ENCODE measurements at places on chromosomes 11 and 22. TPM values are rescaled to one million over a fixed set of nuclear protein-coding genes. Genes with fewer than 3 reads are reported as not detected.

- peaks cover 33% of the 10 kb centered on the region for H3K4me1 ChIP-seq
- H3K27ac ChIP-seq, result peak overlapping the region; percentile 81
- no peak overlapping the region for H3K4me3 ChIP-seq
- H3K36me3 ChIP-seq, result no peaks in the 10 kb centered on the region
- no peak for DNase-seq
- H3K27me3 ChIP-seq, result no peaks in the 10 kb centered on the region
Observed at GRCh38 chr11:69122326-69122629, 33.5 kb upstream of the SMIM38 start.

- H3K27ac ChIP-seq, result peak overlapping the region; percentile 32
- no peak for DNase-seq
- no peaks in the 10 kb centered on the region for H3K27me3 ChIP-seq
- H3K4me3 ChIP-seq, result no peak overlapping the region
- no peaks in the 10 kb centered on the region for H3K36me3 ChIP-seq
- peaks cover 58% of the 10 kb centered on the region for H3K4me1 ChIP-seq
Observed at GRCh38 chr11:10653946-10654810, 39.4 kb downstream of the IRAG1 start.

Gene ARHGEF17
- 132 TPM for total RNA-seq

- H3K27me3 ChIP-seq, result no peaks in the 10 kb centered on the region
- H3K4me3 ChIP-seq, result peak overlapping the region; percentile 66
- H3K4me1 ChIP-seq, result peaks cover 31% of the 10 kb centered on the region
- DNase-seq, result peak; percentile 55
- H3K36me3 ChIP-seq, result no peaks in the 10 kb centered on the region
Observed at GRCh38 chr11:126355926-126356897, 726 bp downstream of the ST3GAL4 start.

GRCh38 chr11:87804176-87804575 is 371.1 kb downstream of the RAB38 start:
- H3K36me3 ChIP-seq, result no peaks in the 10 kb centered on the region
- H3K27me3 ChIP-seq, result no peaks in the 10 kb centered on the region
- H3K4me3 ChIP-seq, result no peak overlapping the region
- no peak overlapping the region for H3K27ac ChIP-seq

GRCh38 chr11:116733969-116734508 is 38.7 kb downstream of the BUD13 start:
- DNase-seq, result no peak
- no peak overlapping the region for H3K4me3 ChIP-seq
- no peaks in the 10 kb centered on the region for H3K36me3 ChIP-seq
- H3K4me1 ChIP-seq, result no peaks in the 10 kb centered on the region
- H3K27ac ChIP-seq, result no peak overlapping the region

Gene FLRT1
- 0.09 TPM for total RNA-seq

Gene C11orf86
- not detected for total RNA-seq

DNA sequence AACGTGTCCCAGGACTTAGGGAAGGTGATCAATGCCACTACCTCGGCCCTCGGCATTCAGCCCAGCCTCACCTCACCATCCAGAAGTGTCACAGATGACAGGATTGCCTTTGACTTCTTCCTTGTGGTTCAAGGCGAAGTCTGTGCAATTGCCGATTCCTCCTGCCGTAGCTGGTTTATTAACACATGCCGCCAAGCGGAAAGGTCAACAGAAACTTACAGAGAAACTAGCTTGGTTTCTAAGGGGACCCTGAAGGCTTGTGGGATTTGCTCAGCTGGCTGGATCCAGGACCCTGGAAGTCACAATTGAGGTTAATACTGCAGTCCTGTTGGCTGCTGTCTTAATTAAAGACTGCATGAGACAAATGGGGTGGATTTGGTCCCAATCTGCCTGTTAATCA is 65.6 kb downstream of the SHANK2 start:
- DNase-seq, result peak; percentile 2
- H3K36me3 ChIP-seq, result no peaks in the 10 kb centered on the region
- H3K4me1 ChIP-seq, result no peaks in the 10 kb centered on the region

GRCh38 chr11:88555829-88556202 is 218.3 kb upstream of the CTSC start:
- H3K27me3 ChIP-seq, result no peaks in the 10 kb centered on the region
- no peak overlapping the region for H3K27ac ChIP-seq
- no peaks in the 10 kb centered on the region for H3K36me3 ChIP-seq

DNA sequence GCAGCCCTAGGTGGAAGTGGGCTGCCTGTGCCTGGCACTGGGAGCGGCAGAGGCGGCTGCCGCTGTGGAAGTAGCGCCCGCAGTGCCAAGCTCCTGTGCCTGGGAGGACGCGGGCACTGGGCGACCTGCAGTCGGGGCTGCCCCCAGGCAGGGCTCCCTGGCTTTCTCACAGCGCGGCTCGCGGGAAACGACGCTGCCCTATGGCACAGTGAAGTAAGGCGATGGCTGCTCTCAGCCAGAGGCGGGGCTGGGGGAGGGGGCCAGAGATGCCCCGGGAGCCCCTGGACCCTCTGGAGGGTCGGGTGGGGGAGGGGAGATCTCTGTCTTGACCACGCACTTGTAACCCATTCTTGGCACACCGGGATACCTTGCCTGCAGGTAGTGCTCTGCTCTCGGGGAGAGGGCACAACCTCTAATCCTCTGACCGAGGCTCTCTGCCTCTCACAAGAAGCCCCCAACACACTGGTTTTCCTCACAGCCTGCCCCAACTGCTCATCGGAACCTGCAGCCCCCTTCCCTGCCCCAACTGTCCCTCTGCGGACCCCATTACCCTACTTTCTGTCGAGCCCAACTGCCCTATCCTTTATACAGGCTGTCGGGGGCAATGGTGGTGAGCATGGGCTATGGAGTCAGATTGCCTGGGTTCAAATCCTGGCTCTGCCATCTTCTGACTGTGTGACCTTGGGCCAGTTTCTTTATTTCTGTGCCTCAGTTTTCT is 32.2 kb upstream of the TRIM29 start:
- no peak overlapping the region for H3K27ac ChIP-seq
- H3K36me3 ChIP-seq, result no peaks in the 10 kb centered on the region
- DNase-seq, result peak; percentile 73
- peaks cover 14% of the 10 kb centered on the region for H3K27me3 ChIP-seq

Gene DEFB131B
- total RNA-seq, result not detected

DNA sequence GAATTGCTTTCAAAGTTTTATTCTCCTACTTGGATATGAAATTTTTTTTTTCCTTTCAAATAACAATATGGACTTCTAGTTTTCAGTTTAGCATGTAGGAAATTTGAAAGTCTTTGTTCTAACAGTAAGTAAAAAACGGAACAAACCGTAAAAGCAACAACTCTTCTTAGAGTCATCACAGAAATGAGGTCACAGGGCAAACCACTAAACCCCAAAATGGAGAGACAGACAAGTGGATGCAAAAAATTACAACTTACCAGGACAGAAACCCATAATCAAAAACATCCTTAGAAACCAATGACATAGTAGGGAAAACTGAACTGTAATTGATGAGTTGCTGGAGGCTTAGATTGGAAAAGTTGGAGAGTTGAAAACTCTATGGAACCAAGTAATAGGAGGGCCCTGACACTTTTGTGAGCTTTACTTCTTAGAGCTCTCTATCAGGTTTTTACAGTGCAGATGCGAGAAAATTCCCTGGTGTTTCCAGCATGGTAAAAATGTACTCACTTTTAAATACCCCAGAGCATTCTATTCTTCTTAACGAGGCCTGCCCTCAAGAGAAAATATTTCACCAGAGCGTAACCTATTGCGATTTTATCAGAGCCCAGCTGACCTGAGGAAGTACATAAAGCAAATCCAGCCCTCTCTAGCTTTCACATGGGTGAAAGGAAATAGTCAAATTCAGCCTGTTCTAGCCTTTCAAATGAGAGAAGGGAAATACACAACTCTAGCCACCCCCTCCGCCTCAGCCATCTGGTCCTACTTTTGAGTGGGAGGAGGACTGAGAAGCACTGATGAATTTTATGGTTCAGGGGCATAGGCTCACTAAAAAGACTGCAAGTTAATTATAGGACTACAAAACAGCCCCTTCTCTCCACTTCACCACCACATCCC is 39.1 kb downstream of the CASP12 start:
- no peak overlapping the region for H3K4me3 ChIP-seq
- no peaks in the 10 kb centered on the region for H3K27me3 ChIP-seq
- no peak for DNase-seq
- H3K36me3 ChIP-seq, result no peaks in the 10 kb centered on the region
- H3K27ac ChIP-seq, result no peak overlapping the region
- H3K4me1 ChIP-seq, result no peaks in the 10 kb centered on the region

- H3K27ac ChIP-seq, result no peak overlapping the region
- no peak for DNase-seq
- H3K36me3 ChIP-seq, result no peaks in the 10 kb centered on the region
Observed at GRCh38 chr22:44623771-44624510, 78.1 kb upstream of the PRR5 start.

Gene CCDC88B
- total RNA-seq, result 18.5 TPM

DNA sequence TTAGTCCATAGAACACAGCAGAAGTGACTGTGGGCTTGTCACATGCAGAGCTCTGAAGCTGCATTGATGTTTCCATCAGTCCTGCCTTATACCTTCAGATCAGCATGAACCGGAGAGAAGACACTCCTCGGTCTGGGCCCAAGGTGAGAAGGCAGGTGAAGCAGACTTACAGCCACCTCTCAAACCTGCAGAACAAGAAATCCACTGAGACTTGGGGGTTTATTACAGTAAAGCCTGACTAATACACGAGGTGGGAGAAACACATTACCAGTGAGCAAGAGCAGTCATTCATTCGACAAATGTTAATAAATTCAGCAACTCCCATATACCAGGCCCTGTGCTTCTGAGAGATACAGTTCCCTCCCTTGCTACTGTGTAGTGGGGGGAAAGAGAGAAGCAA is 279.0 kb downstream of the DDX10 start:
- H3K36me3 ChIP-seq, result peaks cover 4% of the 10 kb centered on the region
- H3K4me3 ChIP-seq, result no peak overlapping the region
- H3K27ac ChIP-seq, result no peak overlapping the region
- DNase-seq, result no peak
- H3K4me1 ChIP-seq, result no peaks in the 10 kb centered on the region

DNA sequence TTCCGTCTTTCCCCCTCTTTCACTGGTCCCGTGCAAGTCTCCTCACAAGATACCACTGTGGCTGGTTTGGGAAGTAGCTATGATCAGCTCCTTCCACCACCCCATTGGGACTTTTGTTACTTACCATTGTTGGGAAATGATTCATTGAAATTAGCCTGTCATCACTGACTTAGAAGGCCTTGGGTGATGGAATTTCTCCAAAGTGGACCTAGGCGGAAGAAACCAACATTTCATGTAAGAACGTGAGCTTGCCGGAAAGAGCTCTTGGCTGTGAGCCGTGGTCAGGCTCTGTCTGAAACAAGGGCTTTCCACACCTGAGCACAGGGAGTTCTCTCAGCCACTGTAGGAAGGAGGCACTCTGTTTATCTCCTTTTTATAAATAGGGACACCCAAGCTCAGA is 23.5 kb upstream of the CRYBB3 start:
- H3K4me3 ChIP-seq, result no peak overlapping the region
- no peaks in the 10 kb centered on the region for H3K27me3 ChIP-seq
- no peak for DNase-seq
- no peaks in the 10 kb centered on the region for H3K4me1 ChIP-seq

DNA sequence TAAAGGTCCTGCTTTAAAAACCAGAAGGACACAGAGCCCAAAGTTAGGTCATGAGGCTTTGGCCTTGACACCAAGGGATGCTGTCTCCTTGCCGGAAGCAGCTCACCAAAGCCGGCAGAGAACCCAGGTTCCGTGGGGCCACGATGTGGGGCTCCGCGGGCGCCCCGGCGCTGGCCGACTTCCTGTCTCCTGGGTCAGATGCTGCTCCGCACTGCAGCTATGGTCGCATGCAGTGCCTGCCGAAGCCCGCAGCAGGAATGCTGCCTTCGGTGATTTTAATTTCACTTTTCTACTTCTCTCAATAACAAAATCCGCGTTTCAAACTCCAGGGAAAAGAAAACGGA is 454 bp upstream of the OTUB1 start:
- peaks cover 27% of the 10 kb centered on the region for H3K4me1 ChIP-seq
- peak overlapping the region; percentile 94 for H3K27ac ChIP-seq
- peak; percentile 92 for DNase-seq
- H3K36me3 ChIP-seq, result peaks cover 26% of the 10 kb centered on the region
- no peaks in the 10 kb centered on the region for H3K27me3 ChIP-seq

Gene MEI1
- 0.89 TPM for total RNA-seq

DNA sequence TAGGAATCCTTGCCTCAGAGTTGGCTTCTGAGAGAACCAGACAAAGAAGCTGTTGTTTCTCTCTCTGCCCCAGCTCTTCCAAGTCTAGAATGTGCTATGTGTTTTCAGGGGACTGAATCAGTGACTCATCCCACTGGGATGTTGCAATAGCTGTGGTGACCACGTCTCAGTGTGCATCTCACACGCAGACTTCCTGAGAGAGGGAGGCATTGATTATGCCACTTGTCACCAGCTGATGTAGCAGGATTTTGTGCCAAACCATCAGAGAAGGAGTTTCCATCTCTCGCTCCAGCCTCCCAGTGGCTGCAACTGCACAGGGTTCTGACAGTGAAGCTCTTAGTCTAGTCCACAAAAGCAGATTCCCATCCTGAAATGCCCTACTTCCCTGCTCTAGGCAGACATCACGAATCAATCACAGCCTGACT is 455.8 kb downstream of the MIAT start:
- no peaks in the 10 kb centered on the region for H3K36me3 ChIP-seq
- H3K4me1 ChIP-seq, result no peaks in the 10 kb centered on the region
- peak overlapping the region; percentile 61 for H3K27ac ChIP-seq
- H3K4me3 ChIP-seq, result no peak overlapping the region
- DNase-seq, result peak; percentile 63

GRCh38 chr22:24580276-24580675 is 12.6 kb downstream of the LRRC75B start:
- no peak for DNase-seq
- no peaks in the 10 kb centered on the region for H3K36me3 ChIP-seq
- peaks cover 9% of the 10 kb centered on the region for H3K4me1 ChIP-seq
- no peak overlapping the region for H3K27ac ChIP-seq

GRCh38 chr22:48805516-48805915 is 1022.2 kb downstream of the BRD1 start:
- H3K4me3 ChIP-seq, result no peak overlapping the region
- H3K36me3 ChIP-seq, result no peaks in the 10 kb centered on the region
- DNase-seq, result no peak
- no peaks in the 10 kb centered on the region for H3K27me3 ChIP-seq
- H3K4me1 ChIP-seq, result no peaks in the 10 kb centered on the region

Gene RTN4RL2
- 4.1 TPM for total RNA-seq

DNA sequence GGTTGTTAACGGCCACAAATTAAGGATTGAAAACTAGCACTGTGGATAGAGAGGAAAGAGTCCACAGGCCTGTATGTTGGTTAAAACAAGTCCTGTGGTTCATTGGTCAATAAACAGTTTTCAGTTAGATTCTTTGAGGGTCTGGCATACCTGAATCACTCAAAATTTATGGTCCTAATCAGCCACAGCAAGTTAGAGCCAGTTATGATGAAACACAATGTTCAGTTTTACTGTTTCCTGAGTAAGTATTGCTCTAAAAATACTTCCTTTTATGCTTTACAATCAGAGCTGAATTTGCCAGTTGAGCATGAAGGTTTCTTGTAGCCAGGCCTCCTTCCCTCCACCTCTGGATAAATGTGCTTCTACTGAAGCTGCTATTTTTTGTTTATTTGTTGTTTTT is 12.9 kb upstream of the CAT start:
- H3K36me3 ChIP-seq, result no peaks in the 10 kb centered on the region
- H3K4me3 ChIP-seq, result no peak overlapping the region
- peak overlapping the region; percentile 74 for H3K27ac ChIP-seq
- H3K27me3 ChIP-seq, result no peaks in the 10 kb centered on the region

Gene CFAP300
- 5.1 TPM for total RNA-seq

Measured in upper lobe of left lung (tissue), 6 donors.